ENCODE measurements at places on chromosomes 12 and 14. TPM values are rescaled to one million over a fixed set of nuclear protein-coding genes. Genes with fewer than 3 reads are reported as not detected.

NRXN3 gene
- total RNA-seq: 1.3 TPM

LUM gene
- 0.29 TPM for total RNA-seq

BCL11B gene
- 0.44 TPM for total RNA-seq

SERPINA10 gene
- not detected for total RNA-seq

LPAR5 gene
- 0.71 TPM for total RNA-seq

PHLDA1 gene
- 33.0 TPM for total RNA-seq

VTI1B gene
- 91.3 TPM for total RNA-seq

SERPINA12 gene
- not detected for total RNA-seq

DEPDC4 gene
- 0.80 TPM for total RNA-seq

TMEM30B gene
- total RNA-seq: 0.42 TPM

RASAL1 gene
- 0.27 TPM for total RNA-seq

TAS2R46 gene
- total RNA-seq: not detected

SCNN1A gene
- 28.9 TPM for total RNA-seq

HOXC12 gene
- not detected for total RNA-seq

KMT2D gene
- 46.2 TPM for total RNA-seq

KRT83 gene
- 2.4 TPM for total RNA-seq

IL26 gene
- not detected for total RNA-seq

MGST1 gene
- total RNA-seq: 803 TPM

RHNO1 gene
- total RNA-seq: 55.9 TPM

A2M gene
- 0.11 TPM for total RNA-seq

HOXC6 gene
- 5.6 TPM for total RNA-seq

MYH6 gene
- total RNA-seq: 0.11 TPM

ZFYVE26 gene
- total RNA-seq: 6.0 TPM

NAV3 gene
- total RNA-seq: 5.9 TPM

TMEM119 gene
- 0.06 TPM for total RNA-seq

TMEM233 gene
- not detected for total RNA-seq

KCNC2 gene
- total RNA-seq: not detected

NR1H4 gene
- total RNA-seq: not detected

SERPINA3 gene
- total RNA-seq: 12.6 TPM

APOF gene
- not detected for total RNA-seq

MSRB3 gene
- total RNA-seq: 28.1 TPM

ANKS1B gene
- 0.51 TPM for total RNA-seq

TMPRSS12 gene
- not detected for total RNA-seq

C12orf50 gene
- not detected for total RNA-seq

KRT74 gene
- total RNA-seq: not detected

GNB3 gene
- total RNA-seq: 1.5 TPM

KRT6A gene
- 12.3 TPM for total RNA-seq

ARMH4 gene
- 0.71 TPM for total RNA-seq

NEUROD4 gene
- total RNA-seq: not detected

CKB gene
- total RNA-seq: 157 TPM

Measured in A549 treated with dexamethasone at 1 μM for 4 hours (cell line).